ENCODE measurements at places on chromosomes 1 and 21.

DNA sequence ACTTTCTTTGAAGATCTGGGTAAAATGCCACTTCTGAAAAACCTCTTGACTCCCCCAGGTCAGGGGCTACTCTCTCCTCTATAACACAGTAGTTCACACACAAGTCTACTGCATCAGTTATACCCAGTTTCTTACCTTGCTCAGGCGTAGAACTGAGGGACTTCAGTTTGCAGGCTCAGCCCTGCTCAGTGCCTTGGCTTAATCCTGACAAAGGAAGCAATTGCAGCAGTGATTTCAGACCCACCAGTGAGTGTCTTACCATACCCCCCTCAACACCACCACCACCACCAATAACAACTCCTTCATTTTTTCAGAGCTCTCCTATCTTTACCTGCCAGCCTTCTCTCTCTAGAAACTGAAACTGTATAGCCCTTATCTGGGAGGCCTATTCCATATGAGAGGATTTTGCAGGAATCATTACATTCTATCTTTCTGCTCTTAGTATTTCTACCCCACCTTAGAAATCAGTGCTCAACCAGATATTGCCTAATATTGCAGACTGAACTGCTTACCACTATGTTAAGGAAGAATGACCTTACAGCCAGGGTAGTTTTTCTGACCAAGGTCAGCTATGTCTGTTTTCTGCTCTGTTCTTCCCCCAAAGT, 105.5 kb upstream of the S1PR1 start:
- no peak for DNase-seq

DNA sequence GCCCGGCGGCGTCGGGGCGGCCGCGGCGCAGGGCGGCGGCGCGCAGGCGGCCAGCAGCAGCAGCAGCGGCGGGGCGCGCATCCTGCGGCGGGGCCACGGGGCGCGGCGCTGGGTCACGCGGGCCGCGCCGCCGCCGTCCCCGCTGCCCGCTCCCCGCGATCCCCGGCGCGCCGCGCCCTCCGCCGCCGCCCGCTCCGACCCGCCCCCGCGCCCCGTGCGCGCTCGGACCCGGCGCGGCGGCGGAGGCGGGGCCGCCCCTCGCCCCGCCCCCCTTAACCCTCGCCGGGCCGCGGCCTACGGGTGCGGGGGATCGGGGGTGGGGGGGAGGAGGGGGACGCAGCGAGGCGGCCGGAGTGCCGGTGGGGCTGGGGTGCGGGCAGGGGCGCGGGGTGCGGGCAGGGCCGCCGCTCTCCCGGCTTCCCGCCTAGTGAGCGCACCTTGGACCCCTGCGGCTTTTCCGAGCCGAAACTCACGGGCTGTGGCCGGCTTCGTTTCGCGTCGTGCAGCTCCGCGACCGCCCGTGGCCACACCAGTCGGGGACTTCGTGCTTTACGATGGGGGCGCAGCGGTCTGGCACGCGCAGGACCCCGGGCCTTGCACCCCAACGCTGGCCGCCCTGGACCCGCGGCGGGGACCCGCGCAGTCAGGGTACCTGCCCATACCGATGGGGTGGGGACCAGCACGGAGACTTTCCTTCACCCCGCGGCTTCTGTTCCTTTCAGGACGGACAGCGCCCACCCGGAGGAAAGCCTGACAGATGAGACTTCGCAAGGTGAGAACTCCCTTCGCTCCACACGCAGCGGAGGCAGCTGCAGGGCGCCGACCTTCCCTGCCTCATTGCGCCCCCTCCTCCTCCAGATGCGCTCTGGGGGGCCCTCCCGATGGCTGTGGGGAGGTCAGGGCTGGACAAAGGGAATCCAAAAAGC, at the start of gene FNDC10:
TSS of gene FNDC10 (minus strand) at position 201 of the 926 bp plus-strand sequence. CDS start at position 81, 120 bp downstream.
- no peak for DNase-seq

DNA sequence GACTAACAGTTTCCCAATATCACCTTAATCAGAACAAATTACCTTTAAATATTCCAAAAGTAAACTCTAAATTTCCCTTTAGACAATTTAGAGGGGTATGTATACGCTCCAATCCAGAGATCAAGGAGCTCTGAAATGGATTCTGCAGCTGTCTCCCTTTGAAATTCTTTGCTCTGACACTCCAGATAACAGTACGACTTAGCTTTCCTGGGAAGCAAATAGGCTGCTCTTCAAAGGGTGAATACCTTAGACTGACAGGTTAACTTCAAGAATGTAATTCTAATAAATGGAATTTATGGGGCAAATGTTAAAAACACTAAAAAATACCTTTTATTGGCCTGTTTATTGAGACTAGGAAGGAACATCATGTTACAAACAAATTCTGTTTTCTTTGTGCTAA, 357.2 kb downstream of the USP25 start:
- DNase-seq = no peak

GRCh38 chr21:29072873-29073221, 601 bp downstream of the CCT8 start:
- no peak for DNase-seq

- no peak for DNase-seq
Observed at GRCh38 chr1:42144711-42145388, 8.4 kb upstream of the GUCA2B start.

- no peak for DNase-seq
Observed at GRCh38 chr1:52022133-52022532, 11.5 kb downstream of the KTI12 start.

DNA sequence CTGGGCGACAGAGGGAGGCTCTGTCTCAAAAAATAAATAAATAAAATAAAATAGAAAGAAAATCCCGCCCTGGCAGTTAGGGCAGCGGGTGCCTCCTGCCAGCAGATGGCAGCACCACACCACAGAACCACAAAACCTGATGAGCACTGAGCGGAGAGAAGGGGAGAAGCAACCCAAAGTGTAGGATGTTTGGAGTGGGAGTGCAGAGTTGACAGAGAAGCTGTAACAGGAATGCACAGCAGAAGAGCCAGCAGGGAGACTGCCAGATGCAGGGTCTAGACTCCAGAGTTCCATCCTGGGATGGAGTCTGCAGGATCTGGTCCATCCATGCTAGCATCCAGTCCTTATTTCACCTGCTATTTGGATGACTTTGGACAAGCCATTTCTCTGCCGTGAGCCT, 29.7 kb upstream of the KIRREL1 start:
- peak; percentile 75 for DNase-seq

DNA sequence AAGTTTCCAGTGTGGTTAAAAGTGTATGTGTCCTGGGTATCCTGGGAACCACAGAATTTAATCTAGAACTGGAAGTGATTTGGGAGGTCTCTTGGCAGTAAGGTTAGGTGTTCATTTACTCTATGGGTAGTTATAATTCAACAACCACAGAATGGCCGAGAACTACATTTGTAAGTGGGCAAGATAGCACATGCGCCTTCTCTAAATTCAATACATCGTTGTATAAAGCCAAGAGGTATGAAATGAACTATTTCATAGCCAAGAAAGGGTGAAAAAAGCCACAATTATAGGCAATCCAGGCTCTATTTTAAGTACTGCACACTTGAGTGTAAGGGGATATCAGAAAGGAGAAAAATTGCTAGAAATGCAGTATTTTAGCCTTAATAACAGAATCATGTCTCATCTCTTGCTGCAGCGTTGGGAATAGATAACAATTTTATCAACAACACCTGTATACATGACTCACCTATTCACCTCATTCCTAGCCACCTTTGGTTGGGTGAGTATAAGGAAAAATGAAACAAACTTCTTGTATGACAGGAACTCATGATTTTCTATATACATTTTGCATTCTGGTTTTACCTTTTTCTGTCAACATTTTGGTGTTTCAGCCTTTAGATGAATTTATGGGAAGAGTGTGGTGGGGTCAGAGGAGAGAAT, 4.5 kb downstream of the SDCCAG8 start:
- no peak for DNase-seq

DNA sequence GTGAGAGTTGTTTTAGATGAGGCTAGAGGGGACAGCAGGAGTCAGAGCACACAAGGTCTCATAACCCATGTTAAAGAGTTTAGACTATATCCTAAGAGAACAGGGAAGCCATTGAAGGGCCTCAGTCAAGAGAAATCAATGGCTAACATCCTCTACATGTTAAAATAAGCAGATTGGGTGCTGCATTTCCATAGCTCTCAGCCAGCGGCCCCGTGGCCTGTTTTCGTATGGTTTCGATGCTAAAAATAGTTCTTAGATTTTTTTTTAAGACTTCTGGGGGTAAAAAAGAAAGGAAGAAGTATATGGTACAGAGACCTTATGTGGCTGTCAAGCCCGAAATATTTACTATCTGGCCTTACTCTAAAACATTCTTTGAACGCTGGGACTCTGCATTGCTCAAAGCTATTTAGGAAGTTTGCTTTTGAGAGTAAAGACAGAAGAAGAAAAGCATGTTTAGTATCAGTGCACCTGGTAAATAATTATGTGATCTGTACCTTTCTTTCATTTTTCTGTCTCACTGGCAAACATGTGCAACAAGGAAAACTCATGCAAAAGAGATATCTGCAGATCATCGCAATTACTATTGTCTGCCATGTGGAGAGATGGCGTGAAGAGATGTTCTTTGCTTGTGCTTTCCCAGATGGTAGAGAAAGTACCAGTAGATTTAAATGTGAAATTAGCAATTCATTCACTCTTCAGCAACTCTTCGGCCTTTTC, 8.4 kb downstream of the PDIK1L start:
- DNase-seq = no peak

- no peak for DNase-seq
Observed at GRCh38 chr1:4836574-4836973, 182.2 kb downstream of the AJAP1 start.

- no peak for DNase-seq
Observed at GRCh38 chr1:117592155-117592554, 13.7 kb upstream of the TENT5C start.

DNA sequence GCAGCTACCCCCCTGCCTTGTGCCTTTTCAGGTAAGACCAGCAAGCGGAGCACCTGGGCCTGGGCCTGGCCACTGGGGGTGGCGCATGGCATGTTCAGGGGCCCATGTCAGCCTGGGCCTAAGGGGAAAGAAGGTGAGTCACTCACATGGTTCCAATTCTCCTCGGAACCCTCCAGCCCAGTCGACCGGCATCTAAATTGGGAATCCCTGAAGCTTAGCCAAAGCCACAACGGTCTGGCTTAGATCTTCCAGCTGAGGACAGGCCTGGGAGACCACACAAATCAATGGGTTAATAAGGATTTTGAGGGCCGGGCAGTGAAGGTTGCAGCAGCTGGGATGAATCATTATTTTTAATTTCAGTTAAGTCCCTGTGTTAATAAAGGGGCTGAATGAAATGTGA, 145.1 kb upstream of the SMYD2 start:
- no peak for DNase-seq

DNA sequence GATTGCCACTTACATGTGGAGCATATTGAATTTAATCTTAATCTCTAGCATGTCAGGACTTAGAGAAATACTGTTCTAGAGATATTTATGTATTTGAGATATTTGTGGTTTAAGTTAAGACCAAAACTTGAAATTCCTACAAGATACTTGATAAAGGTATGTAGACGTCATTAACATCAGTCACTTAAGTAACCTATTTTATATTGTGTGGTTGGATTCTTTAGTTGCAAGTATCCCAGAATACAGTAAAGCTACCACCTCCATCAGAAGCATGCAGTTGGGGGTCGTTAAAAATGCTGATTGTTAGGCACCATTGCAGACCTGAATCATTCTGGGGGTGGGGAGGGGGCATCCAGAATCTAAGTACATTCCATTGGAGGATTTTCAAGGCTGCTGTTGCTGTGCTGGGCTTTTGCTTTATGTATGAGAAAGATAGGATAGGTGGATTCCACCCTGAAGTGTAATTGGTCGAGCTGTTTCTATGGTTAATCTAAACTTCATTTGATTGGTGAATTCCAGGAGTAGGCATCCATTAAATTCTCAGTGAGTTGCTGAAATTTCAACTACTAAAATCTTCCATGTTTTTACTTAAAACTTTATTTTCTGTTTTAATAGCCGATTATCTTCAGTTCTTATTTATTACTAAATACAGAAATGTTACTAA, 4.0 kb downstream of the H3-3A start:
- DNase-seq = no peak

DNA sequence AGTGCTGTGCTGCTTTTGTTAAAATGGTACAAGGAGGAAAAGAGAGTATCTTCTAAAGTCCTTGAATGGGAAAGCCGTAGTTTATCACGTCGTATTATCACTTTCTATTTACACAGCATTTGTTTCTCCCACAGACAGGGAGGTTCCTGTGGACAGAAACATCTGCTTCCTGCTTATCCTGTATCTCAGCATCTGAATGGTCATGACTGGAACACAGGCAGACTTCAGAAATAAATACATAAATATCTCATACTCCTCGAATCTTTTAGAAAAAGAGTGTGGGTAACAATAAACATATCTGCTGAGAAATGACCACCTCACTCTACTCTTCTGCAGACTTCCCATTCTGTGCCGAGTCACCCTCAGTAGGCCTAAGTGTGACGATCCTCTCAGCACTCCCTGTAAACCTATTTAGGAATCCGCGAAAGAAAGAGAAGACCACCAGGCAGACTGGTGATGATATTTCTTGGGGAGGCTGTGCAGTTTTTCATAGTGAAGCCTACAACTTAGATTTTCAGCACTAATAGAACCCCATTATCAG, 393.5 kb downstream of the SMYD3 start:
- no peak for DNase-seq

DNA sequence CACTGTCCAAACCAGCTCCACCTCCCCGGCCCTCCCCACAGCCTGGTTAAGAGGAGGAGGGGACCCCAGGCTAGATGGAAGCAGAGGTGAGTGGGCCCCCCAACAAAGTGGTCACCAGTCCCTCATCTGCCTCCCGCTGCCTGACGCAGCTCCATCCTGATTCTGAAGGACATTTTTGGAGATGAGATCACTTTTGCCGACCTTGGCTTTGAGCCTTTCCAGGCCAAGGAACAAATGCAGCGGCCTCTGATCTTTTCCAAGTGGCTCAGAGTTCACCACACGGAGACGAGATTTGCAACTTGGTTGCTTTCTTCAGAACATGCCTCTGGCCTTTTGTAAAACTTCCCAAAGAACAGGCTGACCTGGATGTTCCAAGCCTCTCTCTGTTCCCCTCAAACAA, 223.1 kb downstream of the NPHP4 start:
- DNase-seq = no peak

GRCh38 chr1:59816318-59816878, 1.6 kb downstream of the HOOK1 start:
- DNase-seq = no peak

- no peak for DNase-seq
Observed at GRCh38 chr1:3691421-3692204, 39.3 kb downstream of the TP73 start.

DNA sequence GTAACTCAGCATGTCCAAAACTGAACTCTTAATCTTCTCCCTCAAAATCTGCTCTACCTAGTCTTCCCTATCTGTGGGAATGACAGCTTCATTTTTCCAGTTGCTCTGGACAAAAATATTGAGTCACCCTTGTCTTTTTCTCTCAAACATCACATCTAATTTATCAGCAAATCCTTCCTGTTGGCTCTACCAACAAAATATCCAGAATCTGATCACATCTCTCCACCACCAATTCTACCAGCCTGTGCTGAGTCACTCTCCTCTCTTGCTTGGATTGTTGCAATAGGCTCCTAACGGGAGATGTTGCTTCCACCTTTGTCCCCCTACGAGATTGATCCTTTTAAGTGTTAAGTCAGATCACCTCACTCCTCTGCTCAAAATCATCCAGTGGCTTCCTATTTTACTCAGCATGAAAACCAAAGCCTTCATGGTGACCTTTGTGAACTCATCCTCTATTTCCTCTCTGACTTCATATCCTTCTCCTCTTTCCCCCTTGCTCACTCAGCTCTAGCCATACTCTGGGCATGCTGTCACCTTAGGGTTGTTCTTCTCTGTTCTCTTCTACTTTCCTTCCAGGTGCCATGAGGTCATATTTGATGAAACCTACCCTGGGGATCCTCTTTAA, 21.5 kb upstream of the SMYD2 start:
- peak; percentile 12 for DNase-seq

Data from activated CD4-positive, alpha-beta T cell treated with anti-CD3 and anti-CD28 coated beads for 48 hours (primary cell).